ENCODE measurements at places on chromosomes 1 and 21. TPM values are rescaled to one million over a fixed set of nuclear protein-coding genes. Genes with fewer than 3 reads are reported as not detected.

The NBPF10 gene
- total RNA-seq: 0.85 TPM

The KCNJ15 gene
- not detected for total RNA-seq

The RGS13 gene
- 0.07 TPM for total RNA-seq

The RAD54L gene
- total RNA-seq: 53.7 TPM

The KCNE2 gene
- total RNA-seq: not detected

The PTAFR gene
- 0.58 TPM for total RNA-seq

- DNase-seq: no peak
These were observed 90.5 kb downstream of the CD247 start for GRCh38 chr1:167427848-167428247.

GRCh38 chr1:82486969-82487368 lies 686.2 kb downstream of the ADGRL2 start:
- DNase-seq: no peak

GRCh38 chr21:26739189-26739588 lies 106.0 kb downstream of the ADAMTS1 start:
- no peak for DNase-seq

DNA sequence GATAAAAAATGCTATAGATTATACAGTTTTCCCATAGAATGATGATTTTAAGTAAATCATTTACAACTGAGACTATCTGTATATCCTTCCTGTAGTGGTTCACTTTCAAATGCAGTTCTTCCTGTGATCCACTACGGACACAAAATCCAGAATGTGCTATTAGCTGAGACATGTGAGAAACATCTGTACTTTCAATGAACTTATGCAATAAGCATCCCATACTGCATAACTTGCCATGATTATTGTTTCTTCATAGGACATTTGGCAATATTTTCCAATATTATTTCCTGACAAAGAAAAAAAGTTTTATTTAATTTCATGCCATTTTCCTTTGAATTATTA lies 83.5 kb upstream of the PRDX6 start:
- DNase-seq: no peak

DNA sequence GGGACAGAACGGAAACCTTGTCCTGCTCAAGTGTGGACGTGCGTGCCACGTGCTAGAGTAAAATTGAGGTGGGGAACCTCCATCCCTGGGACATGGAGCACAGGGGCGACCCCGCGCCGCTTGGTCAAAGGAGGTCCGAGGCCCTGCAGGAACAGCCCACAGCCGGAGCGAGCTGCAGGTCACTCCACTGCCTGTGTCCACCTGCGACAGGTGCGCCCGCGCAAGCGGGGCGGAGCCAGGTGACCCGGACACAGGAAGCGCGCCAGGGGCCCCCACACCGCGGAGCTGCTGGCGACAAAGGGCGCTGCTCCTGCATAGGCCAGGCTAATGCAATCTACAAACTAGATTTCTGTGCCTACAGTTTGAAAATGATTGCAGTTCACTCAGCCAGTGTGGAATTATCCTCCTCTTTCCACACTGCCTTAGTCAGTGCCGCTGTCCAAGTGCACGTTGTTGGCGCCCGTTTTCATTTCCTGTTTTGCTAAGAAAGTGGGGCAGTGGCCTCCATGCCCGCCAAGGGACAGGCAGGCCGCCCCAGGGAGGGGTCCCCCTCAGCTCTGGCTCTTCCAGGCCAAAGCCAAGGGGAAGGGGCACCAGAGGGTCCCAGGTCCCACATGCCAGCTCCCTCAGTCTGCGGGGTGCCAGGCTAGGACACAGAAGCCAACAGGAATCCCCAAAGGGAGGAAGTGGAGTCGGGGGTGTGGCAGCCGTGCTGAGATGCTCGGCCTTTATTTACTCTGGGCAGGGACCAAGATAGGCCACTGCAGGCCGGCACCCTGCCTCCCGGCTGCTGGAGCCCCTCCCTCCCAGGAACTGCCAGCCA lies 4.3 kb upstream of the NADK start:
- DNase-seq: peak; percentile 47

DNA sequence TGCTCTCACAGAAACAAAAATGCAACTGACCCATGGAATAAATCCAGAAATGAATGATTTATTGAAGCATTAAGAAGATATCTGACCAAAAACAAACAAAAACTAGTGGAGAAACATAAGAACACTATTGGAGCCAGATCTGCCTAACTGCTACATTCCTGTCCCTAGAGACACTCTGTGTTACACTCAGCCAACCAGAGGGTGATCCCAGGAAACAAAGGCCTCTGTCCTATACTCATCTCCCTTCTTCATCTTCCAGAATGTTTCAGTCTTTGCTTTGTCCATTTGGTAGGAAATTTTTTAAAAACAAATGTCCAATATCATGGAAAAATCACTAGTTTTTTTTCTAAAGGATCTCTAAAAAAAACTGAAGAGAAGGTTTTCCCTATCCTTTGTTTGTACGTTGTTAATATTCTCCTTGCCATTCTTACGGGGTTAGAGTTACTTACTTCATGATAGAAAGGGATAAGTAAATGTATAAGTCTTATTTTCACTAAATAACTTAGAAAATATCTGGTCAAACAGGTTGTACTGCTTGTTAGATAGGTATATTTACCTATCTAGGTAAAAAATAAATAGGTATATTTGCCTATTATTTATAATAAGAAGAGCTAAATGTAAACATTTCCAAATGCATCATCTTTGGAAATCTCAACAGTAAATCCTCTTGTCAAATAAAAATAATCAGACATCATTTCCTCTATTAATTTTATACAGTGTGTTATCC lies 59.1 kb downstream of the NME7 start:
- no peak for DNase-seq

- no peak for DNase-seq
These were observed 116.3 kb upstream of the HNRNPU start for GRCh38 chr1:244980605-244981004.

DNA sequence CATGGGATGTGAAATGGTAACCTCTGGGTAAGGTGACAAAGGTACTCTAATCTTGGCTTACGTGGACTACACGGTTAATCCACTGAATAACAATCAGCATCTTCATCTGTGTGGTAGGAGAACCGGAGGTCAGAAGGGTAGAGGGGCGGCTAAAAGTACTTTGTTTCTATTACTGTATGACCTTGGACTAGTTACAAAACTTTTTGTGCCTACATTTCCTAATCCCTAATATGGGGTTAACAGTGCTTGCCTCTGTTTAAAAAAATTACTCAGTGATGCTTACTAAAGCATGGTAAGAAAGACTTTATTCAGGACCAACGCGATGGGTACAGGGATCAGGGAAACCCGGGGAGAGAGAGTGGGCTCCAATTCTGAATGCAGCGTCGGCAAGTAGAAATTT lies 1.7 kb upstream of the MRPS6 start:
- no peak for DNase-seq

Measured in CD8-positive, alpha-beta memory T cell (primary cell).